ENCODE measurements at places on chromosomes 5 and 9. TPM values are rescaled to one million over a fixed set of nuclear protein-coding genes. Genes with fewer than 3 reads are reported as not detected.
A peak's percentile ranks its signal among the peaks of the same experiment; 100 is the strongest.

GRCh38 chr5:126359884-126360283 is 63.3 kb upstream of the GRAMD2B start:
- DNase-seq: no peak

DNA sequence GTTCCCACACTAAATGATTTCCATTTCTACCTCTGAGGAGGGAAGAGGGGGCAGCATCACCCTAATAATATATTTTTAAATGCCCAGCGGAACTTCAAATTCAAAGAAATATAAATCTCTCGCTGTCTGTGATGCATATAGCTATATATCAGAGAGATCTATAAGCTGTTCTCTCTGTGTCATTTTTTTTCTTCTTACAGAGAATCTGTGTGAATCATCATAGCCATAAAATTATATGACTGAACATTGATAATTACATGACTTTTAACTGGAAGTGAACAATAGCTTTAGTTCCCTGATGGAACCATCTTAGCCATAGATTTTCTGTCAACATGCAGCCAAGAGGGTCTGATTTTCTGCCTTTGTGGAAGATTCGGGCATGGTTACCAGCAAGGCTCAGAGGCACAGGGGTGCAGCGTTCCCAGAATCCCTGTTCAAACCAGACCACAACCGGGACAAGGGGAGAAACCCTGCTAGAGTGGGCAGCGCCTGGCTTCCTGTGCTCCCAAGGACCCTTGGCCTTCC is 93.7 kb upstream of the OSMR start:
- DNase-seq: no peak

DNA sequence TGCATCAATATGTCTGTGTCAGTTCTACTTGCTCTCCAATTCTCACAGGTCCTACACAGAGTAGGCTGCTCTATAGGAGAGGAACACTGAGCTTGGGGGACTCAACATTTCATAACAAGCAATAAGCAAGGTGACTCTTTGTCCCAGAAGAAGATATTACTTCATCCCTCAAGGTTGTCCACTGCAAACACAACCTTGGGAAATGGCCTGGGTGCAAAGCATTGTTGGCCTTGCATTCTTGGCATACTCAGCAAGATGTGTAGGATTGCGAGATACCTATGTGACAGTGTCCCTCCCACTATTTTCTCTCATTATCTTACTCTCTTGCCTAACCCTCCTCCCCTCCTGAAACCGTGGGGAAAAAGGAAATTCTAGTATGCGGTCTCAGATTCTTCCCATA is 169.8 kb upstream of the FREM1 start:
- DNase-seq: no peak

DNA sequence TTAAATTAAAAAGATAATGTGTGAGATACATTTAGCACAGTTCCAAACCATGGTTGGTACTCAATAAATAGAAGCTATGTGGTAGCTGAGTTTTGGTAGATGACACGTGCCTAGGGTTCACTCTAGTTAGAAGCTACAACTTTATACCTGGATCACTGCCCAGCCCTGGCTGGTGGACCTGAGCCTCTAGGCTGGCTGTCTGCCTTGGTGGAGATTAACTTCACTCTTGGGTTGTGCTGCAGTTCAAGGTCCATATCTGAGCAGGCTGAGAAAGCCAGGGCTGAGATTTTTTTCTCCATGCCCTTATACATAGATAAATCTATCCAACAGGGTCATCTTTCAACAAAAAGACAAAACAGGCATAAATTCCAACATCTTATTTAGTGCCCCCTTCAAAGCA is 44.6 kb upstream of the SPDL1 start:
- DNase-seq: peak; percentile 86

- no peak for DNase-seq
These were observed 80.0 kb downstream of the SUSD1 start for GRCh38 chr9:112094948-112095681.

- DNase-seq: no peak
These were observed 32.1 kb upstream of the ALDH1A1 start for GRCh38 chr9:72984991-72985390.

- no peak for DNase-seq
These were observed 138.3 kb downstream of the BASP1 start for GRCh38 chr5:17355586-17356346.

DNA sequence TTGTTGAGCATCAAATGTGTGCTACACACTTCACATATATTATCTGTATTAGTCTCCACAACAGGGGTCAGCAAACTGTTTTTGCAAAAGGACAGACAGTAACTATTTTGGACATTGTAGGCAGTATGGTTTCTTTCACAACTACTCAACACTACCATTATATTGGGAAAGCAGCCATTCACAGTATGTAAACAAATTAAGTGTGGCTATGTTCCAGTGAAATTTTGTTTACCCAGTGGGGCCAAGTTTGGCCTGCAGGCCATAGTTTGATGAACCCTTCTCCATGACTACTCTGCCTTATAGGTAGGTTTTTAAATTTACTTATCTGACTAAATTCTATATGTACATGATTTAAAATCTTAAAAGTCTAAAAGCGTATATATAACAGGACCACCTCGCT is 13.0 kb upstream of the FAM151B start:
- no peak for DNase-seq

- DNase-seq: no peak
These were observed 361.0 kb downstream of the NFIB start for GRCh38 chr9:13952906-13953305.

DNA sequence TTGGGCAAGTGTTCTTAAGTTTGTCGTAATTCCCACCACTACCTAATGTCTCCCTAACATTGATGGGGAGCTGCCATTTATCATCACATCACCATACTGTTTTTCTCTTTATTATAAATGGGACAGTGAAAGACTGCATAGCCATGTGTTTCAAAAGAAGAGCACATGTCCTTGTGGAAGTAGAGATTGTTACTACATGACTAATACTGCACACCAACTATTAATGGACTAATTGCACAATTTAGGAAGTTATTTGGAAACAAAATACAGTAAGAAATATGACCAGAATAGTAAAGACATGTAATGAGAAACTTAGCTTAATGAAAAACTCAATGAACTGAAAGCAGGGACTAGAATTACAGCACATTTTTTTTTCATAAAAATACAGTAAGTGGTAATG is 12.0 kb upstream of the ELOVL7 start:
- DNase-seq: no peak

- no peak for DNase-seq
These were observed 119.3 kb downstream of the LMNB1 start for GRCh38 chr5:126896170-126896702.

- DNase-seq: no peak
These were observed 96.5 kb downstream of the DAPK1 start for GRCh38 chr9:87594194-87594593.

- DNase-seq: no peak
These were observed 44.6 kb downstream of the DMRT2 start for GRCh38 chr9:1094749-1095148.

GRCh38 chr5:135033901-135034235 is at the start of gene PITX1:
Gene PITX1 (minus strand): TSS chr5:135034228. CDS start chr5:135033881, 347 bp downstream.
- no peak for DNase-seq

GRCh38 chr5:128559300-128560297 is 21.6 kb upstream of the FBN2 start:
- DNase-seq: no peak

DNA sequence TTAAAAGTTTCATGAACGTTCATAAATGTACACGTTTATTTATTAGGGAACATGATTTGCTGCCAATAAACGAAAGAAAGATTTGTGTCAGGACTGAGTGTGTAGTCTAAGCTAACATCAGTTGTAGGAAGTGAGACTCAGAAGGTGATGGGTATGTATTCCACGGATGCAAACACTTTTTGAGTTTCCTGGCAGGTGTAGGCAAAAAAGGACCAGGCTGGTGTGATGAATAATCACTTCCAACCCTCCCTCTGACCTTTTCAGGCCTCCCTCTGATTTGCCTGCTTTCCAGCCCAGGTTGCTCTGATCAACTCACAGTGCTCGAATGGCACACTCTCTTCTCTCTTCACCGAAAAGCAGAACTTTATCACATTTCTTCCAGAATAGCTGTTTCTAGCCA is 51.8 kb downstream of the BASP1 start:
- no peak for DNase-seq

DNA sequence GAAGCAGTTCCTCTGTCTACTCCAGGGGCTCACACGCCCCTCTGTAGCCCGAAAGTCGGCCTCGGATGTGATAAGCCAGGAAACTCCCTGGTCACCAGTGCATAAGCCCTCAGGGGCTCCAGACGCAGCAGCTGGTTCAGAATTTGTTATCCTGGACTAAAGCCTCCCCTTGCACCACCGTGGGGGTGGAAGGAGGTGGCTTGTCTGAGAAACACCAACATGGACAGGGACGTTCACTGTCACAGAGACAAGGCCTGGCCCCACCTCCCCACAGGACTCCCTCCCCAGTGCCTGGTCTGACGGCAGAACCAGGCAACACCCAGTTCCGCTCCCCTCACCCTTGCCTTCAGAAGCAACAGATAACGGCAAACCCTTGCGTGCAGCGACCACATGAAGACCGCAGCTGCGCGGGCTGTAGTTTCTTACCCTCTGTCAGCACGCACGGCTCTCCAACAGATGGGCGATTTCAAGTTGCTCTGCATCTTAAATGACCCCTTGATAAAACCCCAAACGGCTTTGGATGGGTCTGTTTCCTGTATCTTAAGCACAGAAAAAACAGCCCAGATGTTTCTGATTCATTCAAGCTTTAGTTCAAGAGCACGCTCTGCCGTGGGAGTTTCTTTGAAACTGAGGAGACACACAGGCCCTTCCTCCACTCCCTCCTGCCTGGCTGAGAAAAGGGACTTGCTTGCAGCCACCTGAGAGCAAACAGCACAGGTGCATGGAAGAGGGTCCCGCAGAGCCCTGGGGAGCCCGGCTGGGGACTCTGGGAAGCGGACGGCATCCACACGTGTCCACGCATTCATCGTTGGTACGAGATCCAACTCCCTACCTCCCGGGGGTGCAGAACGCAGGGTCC is 44.7 kb upstream of the NKD2 start:
- no peak for DNase-seq

GRCh38 chr9:86975606-86976005 is 28.3 kb upstream of the GAS1 start:
- DNase-seq: no peak

DNA sequence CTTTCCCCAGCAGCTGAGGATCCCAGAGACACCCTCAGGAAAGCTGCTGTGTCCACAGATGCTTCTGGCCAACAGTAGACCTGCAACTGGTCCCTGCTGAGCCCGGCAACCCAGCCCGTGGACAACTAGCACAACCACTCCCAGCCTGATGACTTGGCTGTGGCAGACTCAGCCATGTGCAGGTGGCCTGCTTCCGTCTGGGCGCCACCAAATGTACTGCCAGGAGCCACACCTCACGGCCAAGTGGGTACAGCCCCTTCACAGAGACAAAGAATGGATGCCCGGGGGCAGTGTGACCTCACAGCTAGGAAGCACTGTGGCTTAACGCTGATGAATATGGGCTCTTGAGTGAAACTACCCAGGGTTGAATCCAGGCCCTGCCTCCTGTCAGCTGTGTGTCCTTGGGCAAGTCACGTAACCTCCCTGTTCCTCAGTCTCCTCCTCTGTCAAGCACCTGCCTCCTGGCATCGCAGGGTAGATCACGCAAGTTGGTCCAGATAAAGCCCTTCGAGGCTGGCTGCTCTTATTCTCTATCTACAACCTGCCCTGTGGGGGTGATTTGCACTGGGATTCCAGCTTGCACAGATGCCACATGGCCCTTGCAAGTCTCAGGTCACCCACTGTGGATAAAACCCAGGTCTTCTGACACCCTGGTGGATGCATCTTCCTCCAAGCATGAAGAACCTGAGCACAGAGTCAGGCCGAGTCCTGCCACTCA is 225.0 kb downstream of the PBX3 start:
- no peak for DNase-seq

DNA sequence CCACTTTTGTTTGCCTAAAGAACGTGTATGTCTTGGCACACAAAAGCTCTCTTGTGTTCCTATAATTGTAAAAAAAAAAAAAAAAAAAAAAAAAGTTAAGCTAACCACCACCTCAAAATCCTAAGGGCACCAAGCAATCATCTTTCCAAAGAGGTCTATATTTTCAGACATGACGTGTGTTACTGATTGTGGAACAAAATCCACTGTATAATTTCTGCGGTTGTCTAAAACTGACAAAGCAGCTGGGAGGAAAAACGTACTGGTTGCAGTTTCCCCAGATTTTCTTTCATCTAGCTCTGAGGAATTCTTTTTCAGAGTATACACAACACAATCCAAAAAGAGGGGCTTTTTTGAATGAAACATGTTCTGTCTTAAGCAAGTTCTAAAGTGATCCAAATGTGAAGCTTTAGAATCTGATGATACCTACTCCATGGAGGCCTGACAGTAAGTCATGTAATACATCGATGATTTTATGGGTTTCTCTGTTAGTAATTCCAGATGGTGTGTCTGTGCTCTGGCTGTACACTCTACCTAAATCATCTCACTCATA is 375.6 kb upstream of the NUDT12 start:
- no peak for DNase-seq

- DNase-seq: no peak
These were observed 39.1 kb downstream of the TPD52L3 start for GRCh38 chr9:6367128-6367890.

DNA sequence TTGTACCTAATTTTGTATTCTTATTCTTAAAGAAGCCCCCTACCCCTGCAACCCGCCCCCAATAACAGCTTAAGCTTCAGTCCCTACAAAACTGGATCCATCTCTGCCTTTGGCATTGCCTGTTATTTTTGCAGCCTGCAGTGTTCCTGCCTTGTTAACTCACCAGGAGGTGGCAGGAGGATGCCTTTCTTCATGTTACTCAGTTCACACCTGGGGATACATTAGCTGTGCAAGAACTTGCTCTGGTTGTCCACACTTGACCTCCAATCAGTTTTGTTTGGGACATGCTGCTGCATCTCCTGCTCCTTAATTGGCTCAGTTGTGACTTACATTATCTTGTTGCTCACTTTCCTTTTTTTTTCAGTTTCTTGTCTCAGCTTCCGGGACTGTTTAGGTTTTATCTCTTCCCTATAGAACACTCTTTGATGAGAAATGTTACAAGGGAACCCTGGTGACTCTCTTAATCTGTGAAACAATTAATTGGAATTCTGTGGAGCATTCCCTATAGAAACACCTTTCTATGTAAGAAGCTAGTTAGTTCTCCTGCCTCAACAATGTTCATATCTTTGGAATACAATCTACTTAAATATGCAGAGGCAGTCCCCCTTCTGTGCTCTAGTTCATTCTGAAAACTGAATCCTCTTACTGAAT is 467.7 kb upstream of the ACO1 start:
- no peak for DNase-seq

- no peak for DNase-seq
These were observed 23.1 kb upstream of the FRRS1L start for GRCh38 chr9:109190151-109190550.

- DNase-seq: no peak
These were observed 69.5 kb upstream of the ALDH1A1 start for GRCh38 chr9:73022353-73022752.

DNA sequence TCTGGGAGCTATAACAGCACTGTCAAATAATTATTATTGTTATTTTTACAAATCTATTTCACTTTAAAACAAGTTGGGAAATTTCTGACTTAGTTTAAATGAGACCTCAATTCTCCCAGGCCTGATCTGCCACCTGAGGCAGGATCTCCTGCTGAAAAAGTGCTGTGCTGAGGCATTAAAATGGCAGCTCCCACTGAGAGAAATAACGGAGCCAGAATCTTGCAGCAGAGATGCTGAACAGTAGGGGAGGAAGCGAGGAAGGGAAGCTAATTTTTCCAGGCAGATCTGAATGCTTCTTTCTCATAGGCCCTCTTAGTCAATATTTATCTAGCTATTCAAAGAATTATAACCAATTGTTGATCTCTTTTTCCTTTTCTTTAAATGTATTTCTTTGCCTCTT is 196.3 kb downstream of the ZNF462 start:
- DNase-seq: no peak

RASGEF1C gene
- total RNA-seq: 0.30 TPM

RNF180 gene
- 4.4 TPM for total RNA-seq

TIMD4 gene
- 5.8 TPM for total RNA-seq

PCDHGA7 gene
- total RNA-seq: 0.33 TPM

SPAG8 gene
- 0.50 TPM for total RNA-seq

GLRA1 gene
- not detected for total RNA-seq

DNAJC18 gene
- total RNA-seq: 0.63 TPM

Measured in left lobe of liver (tissue), 2 donors.